ENCODE measurements at places on chromosomes 7 and 10.

DNA sequence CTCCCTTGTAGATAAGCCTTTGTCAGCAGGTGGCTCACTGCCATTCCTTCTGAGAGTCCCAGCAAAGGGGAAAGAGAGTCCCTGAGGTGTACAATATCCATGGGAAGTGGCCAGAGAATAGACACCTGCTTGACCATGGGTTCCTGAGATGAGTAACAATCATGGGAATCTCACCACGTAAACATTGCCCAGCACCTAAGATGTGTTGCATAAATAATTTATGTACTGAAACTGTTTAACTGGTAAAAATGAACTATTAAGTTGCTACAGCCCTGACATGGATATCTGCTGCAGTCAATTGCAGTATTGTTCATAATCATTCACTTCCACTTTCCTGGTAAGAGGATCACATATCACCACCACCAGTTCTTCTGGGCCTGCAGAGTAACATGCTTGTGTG is 123.8 kb upstream of the INHBA start:
- DNase-seq: no peak

- DNase-seq: no peak
Observed at GRCh38 chr10:71371750-71372166, 25.0 kb upstream of the CDH23 start.

DNA sequence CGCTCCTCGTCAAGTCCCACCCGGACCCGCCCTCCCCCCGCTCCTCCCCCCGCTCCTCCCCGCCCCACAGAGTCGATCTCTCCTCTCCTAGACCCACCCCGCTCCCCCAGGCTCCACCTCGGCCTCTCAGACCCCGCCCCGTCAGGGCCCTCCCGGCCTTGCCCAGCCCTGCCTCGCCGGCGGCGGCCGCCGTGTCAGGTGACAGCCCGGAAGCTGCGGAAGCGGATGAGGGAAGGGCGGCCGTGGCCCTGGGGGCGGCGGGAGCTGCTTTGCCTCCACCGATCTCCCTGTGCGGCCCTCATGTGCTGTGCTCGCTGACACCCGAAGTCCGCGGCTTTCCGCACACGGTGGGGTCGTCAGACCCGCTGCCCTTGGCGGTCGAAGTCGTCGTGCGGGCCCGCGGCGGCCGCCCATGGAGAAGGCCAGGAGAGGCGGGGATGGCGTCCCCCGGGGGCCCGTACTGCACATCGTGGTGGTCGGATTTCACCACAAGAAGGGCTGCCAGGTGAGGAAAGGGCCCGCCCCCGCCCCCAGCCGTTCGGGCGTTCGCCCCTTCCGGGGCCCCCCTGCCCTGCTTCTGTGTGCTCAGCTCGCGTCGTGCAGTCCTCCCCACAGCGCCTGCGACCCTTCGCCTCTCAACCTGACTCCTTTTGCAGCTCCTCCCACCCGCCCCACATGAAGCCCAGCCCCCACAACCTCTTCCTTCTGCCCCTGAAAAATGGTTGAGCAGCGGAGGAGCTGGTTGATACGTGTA is at the start of gene AVL9:
Gene AVL9, plus strand, starts transcription at position 192 of the 754 bp plus-strand sequence. Its CDS starts 221 bp downstream, at position 413.
- DNase-seq: peak; percentile 94

- DNase-seq: no peak
Observed at GRCh38 chr7:83355143-83355542, 192.5 kb upstream of the PCLO start.

DNA sequence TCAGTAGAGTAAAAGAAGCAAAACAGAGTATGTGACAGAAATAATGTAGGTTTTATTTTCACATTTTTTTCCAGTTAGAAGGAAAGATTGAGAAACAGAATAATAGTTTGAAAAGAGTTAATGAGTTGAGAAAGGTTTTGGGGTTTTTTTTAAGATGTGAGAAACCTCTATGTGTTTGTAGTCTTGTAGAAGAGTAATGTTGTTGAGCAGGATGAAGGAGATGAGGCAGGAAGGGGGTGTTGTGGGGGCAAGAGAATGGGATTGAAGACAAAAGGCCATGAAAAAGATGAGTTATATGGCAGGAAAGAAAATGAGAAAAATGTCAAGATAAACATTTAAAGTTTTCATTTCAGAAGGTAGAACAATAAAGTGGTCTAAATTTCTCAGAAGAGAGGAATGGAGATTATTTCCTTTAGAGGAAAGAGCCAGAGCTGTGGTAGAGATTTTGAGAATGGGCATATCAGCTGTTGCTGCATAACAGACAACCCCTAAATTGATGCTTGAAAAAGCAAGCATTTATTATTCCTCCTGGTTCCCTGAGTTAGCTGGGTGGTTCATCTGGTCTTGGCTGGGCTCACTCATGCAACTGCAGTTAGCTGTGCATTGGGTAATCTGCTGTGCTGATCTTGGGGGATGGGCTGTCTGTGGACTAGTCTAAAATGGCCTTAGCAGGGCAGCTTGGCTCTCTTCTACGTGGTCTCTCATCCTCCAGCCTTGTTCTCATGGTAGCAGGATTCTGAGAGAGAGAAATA is 27.1 kb downstream of the PCGF5 start:
- peak; percentile 39 for DNase-seq

DNA sequence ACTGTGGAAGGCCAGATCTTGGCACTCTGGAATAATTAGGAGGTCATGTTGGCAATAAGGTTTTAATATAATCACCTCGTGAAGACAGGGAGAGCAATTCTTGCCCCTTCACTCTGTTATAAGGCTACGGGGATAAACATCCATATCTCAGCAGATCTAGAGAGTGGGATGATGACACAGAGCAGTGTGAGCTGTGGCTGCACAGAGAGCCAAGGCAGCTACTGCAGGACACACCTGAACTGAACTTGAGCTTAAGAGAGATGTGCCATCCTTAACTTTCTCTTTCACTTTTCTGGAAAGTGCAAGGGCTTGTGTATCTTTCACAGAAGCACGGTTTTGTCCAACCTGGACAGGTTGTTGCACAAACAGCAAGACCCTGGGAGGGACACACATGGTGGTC is 174.7 kb downstream of the GATA3 start:
- no peak for DNase-seq

- DNase-seq: no peak
Observed at GRCh38 chr7:119708891-119709290, 564.1 kb upstream of the KCND2 start.

DNA sequence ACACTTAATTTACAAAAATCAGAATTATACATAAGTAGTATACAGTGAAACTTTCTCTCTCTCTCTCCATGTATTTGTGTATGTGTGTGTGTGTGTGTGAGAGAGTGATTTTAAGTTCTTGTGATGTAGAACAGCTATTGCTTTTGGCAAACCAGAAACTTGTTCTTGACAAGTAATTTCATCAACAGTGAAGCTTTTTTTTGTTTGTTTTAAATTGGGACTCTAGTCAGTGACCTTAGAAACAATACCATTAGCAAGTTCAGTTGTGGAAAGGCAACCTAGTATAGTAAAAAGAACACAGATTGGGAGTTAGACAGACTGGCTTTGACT is 319.1 kb downstream of the PTEN start:
- DNase-seq: no peak

DNA sequence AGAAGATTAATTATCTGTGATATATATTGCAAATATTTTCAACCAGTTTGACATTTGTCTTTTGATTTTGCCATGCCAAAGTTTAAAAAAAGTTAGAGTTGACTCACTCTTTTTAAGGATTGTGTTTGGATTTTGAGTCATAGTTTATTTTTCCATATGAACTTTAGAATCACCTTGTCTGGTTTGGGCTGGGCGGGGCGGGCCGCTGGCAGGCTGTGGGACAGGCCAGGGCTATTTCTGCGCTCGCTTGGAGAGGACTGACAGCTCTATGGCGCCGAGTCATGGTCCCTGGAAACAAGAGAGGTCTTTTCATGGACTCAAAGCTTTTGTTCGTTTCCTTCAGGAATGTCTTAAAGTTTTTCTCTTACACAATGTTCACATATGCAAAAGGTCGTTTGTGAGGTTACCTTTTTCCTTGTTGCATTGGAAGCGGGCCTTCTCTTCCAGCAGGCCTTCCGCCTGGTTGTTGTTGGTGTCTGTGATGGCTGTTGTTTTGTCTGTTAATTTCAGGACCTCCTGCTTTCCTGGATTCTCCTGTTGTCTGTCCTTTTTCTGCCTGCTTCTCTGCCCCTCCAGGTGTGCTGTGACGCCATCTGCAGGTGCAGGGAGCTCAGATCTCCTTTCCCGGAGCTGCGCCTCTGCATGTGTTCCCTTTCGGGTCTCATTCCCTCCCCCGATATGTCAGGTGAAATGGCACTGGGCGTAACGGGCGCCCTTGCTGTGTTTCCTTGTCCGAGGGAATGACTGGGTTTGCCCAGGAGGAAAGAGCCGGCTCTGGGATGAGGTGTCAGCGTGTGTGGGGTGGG is 53.8 kb downstream of the INPP5A start:
- peak; percentile 90 for DNase-seq

DNA sequence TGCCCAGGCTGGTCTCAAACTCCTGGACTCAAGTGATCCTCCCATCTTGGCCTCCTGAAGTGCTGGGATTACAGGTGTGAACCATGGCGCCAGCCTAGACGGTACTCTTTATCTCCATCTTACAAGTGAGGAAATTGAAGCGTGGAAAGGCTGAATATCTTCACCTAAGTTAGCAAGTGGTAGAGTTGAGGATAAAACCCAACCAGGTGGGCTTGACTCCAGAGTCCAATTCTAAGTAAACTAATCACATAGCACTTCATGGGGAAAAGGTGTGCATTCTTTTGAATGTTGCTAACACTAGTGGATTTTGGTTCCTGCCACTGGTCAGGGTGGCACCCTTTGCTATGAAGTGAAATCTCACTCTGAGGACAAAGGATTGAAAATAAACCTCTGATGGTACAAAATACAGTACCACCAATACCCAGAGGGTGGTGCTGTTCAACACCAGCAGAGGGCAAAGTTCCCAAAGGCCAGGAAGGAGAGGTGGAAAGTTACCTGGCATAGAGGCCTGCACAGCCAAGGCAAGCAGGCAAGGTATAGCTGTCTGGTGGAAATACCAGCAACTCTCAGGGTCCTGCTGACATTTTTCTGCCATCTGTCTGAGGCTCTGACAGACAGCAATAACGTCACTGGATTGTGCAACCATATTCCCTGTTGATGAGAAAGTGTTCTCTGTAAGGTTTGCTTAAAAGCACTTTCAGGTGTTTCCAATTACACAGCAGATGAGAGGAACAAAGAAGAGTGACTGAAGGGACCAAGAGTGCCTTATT is 17.6 kb downstream of the ZDHHC16 start:
- peak; percentile 59 for DNase-seq

DNA sequence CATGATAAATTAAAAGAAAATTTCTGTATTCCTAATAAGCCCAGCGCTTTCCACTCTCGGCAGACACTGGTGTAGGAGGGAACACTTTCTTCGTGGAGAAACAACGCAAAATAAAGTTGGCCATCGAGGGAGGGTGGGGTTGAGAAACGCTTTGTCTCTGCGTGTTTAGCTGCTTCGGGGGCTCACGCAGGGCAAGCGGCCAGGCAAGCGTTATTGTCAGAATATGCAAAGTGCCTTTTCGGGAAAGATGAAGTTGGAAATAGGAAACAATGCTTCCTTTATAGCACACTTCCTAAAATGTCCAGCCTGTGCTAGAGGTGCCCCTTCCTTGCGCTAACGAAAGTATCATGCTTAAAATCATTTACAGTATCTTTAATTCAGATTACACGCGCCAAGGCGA is 1.9 kb upstream of the EBF3 start:
- no peak for DNase-seq

DNA sequence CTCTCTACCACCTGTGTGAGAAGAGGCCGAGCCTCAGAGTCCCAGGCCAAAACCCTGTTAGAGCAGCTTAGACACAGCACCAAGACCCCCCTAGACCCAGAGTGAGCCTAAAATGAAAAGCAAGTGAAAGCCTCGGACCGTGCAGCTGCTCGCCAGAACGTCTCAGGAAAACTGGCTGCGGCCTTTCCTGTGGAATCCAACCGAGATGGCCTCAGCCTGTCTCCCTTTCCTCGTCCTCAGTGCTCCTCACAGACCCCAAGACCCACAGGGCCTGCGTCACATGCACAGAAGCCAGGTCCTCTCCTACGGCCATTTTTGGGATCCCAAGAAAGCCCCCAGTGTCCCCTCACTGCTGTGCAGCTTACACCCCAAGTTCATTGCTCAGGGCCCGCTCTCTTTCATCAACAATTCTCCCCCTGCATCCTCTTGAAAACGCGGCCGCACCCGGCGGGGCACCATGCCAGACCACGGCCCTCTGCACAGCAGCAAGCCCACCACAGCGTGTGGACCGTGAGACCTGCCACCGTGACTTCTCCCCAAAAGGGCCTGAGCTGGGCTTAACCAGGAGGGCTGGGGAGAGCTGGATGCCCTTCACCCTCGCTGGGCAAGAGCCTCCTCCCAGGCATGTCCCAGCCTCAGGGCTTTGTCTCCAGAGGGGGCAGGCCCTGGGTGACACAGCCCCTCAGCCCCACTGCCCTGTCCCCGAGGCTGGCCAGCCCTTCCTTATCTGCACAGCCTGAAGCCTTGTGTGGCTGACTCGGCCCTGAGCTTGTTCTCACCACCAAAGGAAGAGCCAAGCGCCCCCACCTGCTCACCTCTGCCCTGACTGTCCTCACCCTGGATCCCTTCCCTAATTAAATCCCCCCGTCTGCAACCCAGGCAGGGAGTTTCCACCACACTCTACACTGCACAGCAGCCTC is 142.9 kb downstream of the PTPRN2 start:
- DNase-seq: no peak

DNA sequence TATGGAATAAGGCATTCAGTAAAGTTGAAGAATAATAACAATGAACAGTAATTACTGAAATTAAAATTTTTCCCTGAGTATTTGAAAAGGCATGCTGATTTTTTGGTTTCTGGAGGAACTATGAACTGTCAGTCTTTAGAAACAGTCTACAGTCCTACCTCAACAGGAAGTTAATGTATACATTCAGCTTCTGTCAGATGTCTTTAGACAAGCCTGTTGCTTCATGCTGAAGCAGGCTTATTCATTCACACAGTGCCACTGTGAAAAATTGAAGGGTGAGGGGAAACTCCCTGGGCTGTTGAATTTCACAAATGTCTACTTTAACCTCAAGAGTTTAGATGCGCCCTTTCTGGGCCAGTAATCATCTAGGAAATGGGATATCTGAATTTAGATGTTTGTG is 3.5 kb downstream of the NRF1 start:
- peak; percentile 34 for DNase-seq

DNA sequence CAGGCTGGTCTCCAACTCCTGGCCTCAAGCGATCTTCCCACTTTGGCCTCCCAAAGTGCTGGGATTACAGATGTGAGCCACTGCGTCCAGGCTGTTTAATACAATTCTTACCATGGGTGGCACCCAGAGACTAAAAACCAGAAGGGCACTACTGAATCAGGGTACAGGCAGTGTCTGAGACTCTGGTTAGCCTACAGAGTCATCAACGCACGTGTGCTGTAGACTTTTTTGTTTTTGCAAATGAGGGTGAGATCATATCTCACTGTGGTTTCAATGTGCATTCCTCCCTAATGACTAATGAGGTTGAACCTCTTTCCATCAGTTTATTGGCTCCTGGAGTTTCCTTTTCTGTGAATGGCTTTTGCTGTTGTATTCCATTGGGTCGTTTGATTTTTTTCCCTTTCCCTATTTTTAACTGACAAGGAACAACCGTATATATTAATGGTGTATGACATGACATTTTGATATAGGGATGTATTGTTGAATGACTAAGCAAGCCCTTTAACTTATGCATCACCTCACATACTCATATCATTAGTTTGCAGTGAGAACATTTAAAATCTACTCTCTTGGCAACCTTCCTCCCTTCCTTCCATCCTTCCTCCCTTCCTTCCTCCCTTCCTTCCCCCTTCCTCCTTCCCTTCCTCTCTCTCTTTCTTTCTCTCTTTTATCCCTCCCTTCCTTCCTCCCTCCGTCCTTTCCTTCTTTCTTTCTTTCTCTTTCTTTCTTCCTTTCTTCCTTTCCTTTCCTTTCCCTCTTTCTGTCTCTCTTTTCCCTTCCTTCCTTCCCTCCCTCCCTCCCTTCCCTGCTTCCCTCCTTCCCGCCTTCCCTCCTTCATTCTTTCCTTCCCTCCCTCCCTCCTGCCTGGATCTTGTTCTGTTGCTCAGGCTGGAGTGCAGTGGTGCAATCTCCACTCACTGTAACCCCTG is 9.3 kb upstream of the TMEM270 start:
- peak; percentile 98 for DNase-seq

All from fibroblast of lung (primary cell).